ENCODE measurements at places on chromosomes 7 and 10.

DNA sequence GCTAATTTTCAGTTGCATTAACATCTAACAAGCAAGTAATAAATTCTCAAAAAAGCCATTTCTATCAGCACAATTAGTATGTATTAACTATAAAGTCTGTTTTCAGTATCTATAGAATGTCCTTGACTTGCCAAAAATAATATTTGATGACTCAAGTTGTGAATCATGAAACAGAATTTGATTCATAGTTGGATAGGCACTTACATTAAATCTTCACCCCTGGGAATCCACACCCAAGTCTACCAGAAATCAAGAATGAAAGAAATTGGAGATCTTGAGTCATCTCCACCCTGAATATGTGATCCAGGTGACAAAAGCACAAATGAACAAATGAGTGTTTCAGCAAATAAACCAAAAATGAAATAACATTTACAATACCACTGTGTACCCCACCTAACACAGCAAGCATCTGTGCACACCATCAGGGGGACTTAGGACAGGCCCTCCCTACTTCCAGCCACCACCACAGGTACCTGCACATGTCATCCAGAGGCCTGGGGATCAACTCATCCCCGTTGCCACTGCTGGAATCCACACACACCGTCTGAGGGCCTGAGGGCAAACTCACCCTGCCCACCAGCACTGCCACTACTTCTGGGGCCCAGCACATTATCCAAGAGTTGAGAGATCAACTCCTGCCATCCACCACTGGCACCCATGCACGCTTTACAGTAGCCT is 160.1 kb downstream of the MTERF1 start:
- DNase-seq, result no peak

DNA sequence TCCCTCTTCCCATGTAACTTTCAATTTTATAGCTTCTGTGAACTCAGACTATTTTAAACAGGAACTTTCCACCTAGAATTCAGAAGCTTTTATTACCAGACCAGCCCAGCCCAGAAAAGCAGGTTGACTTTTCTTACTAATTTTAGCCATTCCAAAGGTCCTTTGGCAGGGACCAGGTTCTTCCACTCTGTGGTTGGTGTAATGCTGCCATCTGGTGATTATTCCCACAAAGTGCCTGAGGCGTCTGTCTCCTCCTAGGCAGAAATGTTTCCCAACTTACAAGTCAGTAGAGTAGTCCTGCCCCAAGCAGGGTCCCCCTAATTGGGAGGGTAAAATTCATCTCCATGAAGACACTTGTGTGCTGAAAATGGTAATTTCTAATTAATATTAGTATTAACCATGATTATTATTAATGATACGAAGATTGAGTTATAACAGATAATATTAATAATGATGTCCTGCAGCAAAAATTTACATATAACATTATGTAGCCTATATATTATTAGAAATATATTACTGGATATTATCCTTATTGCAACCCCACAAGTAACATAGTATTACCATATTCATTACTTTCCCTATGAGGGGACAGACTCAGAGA is 53.0 kb upstream of the PPP1R17 start:
- no peak for DNase-seq

DNA sequence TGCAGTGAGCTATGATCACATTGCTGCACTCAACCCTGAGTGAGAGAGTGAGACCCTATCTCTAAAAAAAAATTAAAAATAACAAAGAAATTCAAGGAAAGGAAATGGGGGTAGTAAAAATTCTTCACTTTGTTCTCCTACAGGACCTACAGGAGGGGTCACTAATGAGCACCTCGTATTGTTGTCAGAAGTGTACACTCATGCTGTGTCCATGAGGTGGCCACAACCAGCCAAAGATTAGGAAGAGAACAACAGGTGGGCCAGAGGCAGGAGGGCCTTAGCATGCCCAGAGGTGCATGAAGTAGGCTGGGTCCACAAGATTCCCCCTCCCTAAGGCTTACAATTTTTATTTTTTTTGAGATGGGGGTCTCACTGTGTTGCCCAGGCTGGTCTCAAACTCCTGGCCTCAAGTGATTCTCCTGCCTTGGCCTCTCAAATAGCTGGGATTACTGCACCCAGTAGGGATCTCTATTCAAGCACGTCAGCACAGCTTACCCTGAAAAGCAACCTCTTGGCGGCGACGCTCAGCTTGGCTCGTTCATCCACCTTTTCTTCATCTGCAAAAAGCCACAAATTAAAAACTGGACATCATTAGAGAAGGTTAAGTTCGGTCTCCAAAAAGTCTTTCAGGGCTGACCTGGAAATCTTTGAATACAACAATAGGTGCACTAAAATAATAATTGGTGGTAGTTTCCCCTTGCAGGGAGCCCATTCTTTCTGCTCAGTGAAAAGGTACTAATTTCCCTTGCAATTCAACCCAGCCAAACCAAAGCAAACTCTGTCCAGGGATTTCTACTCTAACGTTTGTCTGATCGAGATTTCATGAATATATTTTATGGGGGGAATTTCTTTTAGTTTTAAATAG is 104.4 kb downstream of the SVIL start:
- no peak for DNase-seq

GRCh38 chr10:79102498-79102874 is 33.7 kb downstream of the ZMIZ1 start:
- no peak for DNase-seq

DNA sequence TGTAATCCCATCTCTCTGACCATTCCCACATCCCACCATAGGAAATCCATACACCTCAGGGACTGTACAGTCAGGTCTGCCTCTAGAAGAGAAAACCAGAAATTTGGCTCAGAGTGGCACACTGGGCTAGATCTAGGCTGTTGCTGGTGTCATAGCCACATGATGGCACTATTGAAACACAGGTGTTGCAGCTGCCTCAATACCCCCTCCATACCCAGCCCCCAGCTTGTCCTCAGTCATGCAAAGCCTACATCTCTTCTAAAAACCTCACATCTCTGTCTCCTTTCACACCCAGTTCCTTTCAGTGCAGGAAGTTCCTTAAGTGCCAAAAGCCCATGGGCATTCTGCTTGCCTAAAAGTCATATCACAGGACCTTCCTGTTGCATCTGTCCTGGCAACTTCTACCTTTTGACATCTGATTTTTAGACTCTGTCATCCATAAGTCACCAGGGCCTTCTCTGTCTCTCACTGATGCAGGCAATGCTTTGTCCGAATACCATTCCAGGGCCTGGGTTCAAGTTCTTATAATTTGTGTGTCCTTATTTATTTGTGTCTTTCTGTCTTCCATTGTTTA is 27.0 kb upstream of the HIBADH start:
- no peak for DNase-seq

- no peak for DNase-seq
Observed at GRCh38 chr7:136655414-136655813, 213.0 kb upstream of the CHRM2 start.

DNA sequence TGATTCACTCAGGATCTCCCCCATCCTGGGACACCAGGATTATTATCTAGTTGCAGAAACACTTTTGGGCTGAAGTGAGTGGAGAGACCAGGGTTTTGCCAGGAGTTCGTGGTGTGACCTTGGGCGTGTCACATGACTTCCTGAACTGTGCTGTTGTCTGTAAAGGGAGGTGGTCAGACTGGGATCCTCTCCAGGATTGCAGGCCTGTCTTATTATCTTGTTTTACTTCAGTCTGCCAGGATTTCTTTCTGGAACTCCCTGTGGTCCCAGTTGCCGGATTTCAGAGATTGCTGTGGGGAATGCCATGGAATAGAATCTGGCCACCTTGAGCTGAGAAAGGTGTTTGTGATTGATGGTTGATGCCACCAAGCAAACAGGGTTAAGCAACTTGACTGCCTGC is 35.8 kb downstream of the CRCP start:
- no peak for DNase-seq

DNA sequence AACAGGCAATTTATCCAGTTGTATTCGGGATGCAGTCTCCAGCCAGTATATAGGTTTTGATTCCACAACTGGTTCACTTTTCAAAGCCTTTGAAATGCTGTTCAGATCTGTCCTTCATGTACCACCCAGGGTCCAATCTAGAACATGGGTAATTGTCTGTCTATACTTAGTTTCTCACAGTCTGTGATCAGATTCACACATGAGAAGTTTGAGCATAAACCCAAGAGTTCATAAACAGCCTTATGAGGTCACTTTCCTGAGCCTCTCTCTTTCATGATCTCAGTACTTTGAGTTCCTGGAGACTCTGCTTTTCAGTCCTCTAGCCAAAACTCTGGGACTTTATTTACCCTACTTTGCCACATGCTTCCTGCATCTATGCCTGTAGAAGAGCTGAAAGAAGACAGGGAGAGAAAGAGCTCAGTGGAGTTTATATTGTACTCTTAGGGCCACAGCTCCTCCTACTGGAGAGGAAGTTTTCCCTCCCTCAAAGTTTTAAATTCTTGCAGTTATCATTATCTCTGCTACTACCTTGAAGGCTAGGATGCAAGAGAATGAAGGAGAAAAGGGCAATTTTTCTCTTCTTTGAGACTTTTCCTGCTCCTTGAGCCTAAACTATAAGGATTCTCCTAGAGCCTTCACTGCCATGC is 172.0 kb downstream of the ZEB1 start:
- DNase-seq, result no peak

- no peak for DNase-seq
Observed at GRCh38 chr7:51040787-51041186, 258.1 kb upstream of the GRB10 start.

- DNase-seq, result no peak
Observed at GRCh38 chr7:23622506-23622925, 25.3 kb downstream of the CCDC126 start.

DNA sequence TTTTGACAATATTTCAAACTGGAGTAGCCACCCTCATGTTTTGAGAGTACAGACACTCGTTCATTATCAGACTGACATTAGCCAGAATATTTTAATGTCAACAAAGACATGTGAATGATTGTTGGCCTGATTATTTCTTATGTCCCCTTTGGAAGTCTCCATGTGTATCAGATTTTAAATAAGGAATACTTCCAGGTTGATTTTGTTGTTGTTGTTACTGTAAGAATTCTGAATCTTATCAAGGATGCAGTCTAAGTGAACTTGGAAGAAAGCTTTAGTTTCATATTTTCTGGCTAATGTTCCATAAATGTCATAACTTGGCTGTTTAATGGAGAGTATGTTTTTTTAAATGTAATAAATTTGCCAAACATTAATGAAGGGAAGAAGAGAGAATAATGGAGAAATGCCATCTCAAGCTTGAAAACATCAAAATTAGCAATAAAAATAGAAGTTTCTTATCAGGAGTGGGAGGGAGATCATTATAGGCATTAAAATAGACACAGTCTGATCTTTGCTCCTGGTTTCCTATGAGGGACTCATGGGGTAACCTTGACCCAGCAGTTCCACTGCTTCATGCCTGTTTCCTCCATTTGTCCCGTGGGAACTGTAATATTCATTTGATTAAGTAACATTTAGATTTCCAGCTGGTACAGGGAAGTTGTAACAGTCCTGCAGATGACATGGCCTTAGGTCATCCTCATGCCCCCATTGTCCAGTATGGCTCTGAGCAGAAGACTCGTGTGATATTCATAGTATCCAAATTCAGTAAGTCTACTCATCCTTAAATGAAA is 122.4 kb upstream of the KIAA1217 start:
- DNase-seq, result no peak

DNA sequence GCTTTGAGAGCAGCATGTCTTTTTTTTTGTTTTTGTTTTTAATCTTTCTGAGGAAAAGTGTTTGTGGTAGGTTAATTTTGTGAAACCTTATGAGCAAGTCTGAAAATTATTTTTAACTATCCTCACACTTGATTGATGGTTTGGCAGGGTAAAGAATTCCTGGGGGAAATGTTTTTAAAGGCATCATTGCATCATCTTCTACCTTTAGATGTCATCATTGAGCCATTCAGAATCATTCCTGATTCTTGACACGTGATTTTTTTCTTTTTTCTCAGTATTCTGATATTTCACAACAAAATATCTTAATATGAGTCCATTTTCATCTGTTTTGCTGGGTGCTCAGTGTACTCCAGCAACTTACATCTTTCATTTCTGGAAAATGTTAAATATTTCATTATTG is 28.3 kb downstream of the PALS2 start:
- no peak for DNase-seq

DNA sequence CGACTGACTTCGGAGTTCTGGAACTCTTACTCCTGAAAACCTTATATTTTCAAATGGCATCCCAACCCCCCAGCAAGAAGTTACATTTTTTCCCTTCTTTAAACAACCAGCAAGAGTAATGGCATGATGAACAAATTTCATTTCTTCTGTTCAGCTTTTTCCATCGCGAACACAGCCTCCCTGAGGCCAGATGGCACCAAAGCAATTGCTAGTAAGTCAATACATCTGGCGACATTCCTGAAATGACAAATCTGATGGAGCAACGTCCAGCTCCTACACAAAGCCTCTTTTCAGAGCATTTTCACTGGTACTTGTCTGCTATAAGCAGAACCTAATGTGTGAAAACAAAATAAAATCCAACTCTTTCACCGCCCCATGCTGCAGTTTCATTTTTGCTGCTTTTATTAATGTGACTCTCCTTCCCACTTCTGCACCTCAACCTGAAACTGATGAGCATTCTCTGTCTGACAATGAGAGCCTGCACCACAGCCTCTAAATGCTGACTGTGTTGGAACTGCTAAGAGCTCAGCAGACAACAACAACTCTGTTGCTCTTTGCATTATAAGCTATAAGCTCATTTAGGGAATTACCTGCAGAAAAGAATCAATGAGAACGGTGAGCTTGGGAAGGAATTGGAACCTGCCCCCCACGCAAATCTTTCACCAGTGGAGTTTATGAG is 229.8 kb downstream of the FGFR2 start:
- no peak for DNase-seq

GRCh38 chr7:19026888-19027287 is 90.5 kb downstream of the TWIST1 start:
- DNase-seq, result no peak

DNA sequence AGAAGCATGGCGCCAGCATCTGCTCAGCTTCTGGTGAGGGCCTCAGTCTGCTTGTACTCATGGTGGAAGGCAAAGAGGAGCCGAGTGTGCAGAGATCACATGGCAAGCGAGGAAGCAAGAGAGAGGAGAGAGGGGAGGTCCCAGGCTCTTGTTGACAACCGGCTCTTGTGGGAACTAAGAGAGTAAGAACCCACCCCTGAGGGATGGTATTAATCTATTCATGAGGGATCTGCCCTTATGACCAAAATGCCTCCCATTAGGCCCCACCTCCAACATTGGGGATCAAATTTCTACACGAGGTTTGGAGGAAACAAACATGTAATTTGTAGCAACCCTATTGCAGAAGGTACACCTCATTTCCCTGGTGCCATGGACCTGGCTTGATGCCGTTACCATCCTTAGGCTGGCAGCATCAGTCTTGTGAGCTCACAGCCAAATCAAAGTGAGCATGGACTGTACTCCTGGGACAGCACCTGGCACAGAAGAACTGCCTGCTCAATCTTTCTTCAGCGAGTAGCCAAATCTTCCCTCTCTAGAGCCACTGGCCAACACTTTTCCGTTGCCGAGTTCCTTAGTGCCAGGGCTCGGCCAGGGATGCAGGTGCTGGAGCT is 6.5 kb downstream of the BTBD16 start:
- no peak for DNase-seq

- DNase-seq, result no peak
Observed at GRCh38 chr7:21902240-21902639, 43.5 kb downstream of the CDCA7L start.

All from stimulated activated CD4-positive, alpha-beta T cell treated with anti-CD3 and anti-CD28 coated beads, Interleukin-15, amount 100 ng/mL, for 1 hour (primary cell).